Activated T-helper 2 cell treated with anti-CD3 and anti-CD28 coated beads, Interferon-gamma antibody, Interleukin-2, Interleukin-4, amounts not matched to agents 10 μg/mL and 5 μg/mL and 100 μg/mL, durations not matched to agents 14 hours and 24 hours and 36 hours (primary cell): ENCODE measurements at places on chromosomes 12 and 14.

GRCh38 chr14:68389943-68390342 lies 402.9 kb downstream of the ZFP36L1 start:
- no peak overlapping the region for H3K27ac ChIP-seq
- no peaks in the 10 kb centered on the region for H3K4me1 ChIP-seq
- no peaks in the 10 kb centered on the region for H3K27me3 ChIP-seq
- no peak overlapping the region for H3K4me3 ChIP-seq
- no peaks in the 10 kb centered on the region for H3K36me3 ChIP-seq

DNA sequence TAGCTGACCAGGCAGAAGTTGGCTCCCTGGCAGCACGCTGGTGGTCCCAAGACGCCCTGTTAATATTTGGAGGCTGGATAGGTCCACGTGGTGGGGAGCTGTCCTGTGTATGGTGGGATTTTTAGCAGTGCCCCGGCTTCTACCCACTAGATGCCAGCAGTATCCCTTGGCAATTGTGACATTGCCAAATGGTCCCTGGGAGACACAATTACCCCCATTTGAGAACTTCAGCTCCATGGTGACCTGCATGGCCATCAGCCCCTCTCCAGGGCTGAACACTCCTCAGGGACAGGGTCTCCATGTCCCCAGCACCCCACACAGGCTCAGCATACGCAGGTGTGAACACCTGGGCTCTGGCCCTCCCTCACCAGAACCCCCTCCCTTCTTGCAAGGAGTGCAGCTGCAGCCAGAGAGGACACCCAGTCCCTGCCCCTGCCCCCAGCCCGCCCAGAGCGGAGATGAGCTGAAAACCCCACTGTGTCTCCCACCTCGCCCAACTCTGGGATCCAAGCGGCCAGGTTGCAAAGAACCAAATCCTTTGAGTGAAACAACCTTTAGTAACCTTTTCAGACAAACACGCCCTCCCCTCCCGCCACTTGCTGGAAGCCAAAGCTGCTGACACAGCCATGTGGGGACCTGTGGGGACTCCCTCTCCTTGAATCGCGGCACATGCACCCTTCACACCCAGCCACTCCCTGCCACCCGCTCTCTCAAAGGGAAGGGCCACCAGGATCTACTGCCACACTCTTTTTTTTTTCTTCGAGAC lies 120.4 kb downstream of the CALM1 start:
- no peaks in the 10 kb centered on the region for H3K27me3 ChIP-seq
- H3K4me1 ChIP-seq = no peaks in the 10 kb centered on the region
- H3K4me3 ChIP-seq = no peak overlapping the region

DNA sequence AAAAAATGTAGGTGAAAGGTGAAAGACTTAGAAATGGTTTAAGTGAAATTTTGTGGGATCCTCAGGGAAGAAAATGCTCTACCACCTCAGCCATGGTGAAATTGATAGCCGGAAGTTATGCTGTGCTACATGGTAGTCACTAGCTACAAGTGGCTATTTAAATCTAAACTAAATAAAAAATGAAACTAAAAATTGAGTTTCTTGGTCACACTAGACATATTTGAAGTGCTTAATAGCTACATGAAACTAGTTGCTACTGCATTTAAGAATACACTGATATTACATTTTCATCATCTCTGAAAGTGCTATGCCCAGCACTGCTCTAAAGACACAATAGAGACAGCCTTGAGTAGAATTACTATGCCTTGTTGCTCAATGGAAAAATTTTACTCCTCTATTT lies 10.3 kb upstream of the SLCO1B3 start:
- H3K36me3 ChIP-seq = no peaks in the 10 kb centered on the region
- no peaks in the 10 kb centered on the region for H3K27me3 ChIP-seq
- DNase-seq = no peak
- no peak overlapping the region for H3K27ac ChIP-seq
- no peaks in the 10 kb centered on the region for H3K4me1 ChIP-seq
- no peak overlapping the region for H3K4me3 ChIP-seq

DNA sequence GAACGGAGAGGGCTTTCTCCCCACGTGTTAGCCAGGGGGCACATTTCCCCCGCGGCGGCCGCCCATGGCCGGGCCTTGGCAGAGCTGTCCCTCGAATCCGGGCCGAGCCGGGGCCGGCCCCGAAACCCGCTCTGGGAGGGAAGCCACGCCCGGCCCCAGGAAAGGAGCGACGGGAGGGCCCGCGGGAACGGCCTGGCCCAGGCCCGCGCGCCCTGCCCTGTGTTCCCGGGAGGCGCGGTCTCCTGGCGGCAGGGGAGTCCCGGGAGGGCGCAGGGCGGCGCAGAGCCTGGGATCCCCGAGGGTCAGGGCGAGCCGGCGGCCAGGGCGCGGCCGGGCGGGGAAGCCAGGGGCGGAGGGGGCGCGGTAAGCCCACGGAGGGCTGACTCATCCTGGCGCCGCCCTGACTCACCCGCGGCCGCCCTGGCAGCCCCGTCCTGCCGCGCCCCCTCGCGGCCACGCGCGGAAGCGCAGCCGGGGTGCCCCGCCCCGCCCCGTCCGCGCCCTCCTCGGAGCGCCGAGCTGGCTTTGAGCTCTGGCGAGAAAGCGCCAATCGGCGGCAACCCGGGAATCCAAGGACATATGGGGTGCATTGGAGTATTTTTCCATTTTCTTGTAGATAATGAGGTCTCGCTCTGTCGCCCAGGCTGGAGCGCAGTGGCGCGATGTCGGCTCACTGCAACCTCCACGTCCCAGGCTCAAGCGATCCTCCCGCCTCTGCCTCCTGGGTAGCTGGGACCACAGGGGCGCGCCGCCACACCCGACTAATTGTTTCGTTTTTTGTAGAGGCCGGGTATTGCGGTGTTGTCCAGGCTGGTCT lies 31.8 kb upstream of the PLEKHG6 start:
- H3K4me1 ChIP-seq = peaks cover 9% of the 10 kb centered on the region
- H3K36me3 ChIP-seq = no peaks in the 10 kb centered on the region
- H3K27ac ChIP-seq = peak overlapping the region; percentile 73
- peak; percentile 79 for DNase-seq
- H3K27me3 ChIP-seq = peaks cover 44% of the 10 kb centered on the region
- H3K4me3 ChIP-seq = peak overlapping the region; percentile 78

DNA sequence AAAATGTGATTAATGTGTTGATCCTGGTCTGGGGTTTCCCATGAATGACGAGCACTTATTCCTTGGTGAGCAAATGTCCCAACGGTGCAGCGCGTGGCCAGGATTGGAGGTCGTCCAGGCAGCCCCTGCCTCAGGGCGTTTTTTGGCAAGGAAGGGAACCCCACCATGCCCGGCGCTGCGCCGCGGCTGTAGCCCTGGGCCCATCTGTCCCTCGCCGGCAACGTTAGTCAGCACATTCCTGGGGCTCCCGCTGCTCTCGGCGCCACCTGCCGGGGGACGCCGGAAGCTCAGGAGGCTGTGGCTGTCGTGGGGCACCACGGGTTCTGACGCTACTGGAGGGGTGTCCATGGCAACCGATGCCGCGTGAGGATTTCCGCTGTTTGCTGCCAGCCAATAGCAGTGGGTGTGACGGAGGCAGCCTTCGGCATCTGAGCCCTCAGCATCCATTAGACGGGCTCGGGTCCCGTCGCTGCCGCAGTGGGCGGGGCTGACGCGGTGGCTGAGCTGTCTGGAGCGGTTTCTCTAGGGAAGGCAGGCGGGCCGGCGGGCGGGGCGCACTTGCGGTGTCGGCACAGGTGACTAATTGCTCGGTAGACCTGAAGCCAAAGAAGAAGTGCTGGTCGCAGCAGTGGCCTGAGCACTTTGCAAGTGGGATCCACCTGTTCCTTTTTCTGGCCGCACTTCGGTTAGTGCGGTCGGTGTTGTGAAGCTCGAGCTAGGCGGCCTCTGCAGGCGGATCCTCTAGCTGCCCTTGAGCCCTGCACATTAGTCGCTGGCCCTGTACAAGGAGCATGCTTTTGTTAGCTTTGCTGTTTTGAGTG lies 29.5 kb downstream of the RAB35 start:
- peak overlapping the region; percentile 74 for H3K4me3 ChIP-seq
- H3K27ac ChIP-seq = peak overlapping the region; percentile 88
- peak; percentile 100 for DNase-seq
- H3K36me3 ChIP-seq = peaks cover 77% of the 10 kb centered on the region
- no peaks in the 10 kb centered on the region for H3K27me3 ChIP-seq
- peaks cover 28% of the 10 kb centered on the region for H3K4me1 ChIP-seq

DNA sequence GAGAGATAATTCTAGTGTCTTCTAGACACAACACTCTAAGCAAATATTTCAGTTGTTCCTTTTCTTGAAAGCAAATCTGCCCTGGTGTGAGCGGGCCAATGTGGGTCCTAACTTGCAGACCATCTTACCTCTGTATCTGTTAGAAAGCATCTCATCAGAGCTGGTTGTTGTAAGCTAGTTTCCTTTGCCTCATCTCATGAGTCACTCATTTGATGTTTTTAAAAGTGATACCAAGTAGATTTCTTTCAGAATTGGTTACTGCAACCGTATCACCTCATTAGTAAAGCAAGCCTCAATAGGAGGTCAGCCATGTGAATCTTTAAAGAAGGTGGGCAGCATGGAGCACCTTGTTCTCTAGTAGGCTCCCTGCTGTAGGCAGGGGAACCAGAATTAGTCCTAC lies 78.6 kb downstream of the DAAM1 start:
- no peak overlapping the region for H3K4me3 ChIP-seq
- DNase-seq = no peak
- H3K4me1 ChIP-seq = peaks cover 33% of the 10 kb centered on the region
- H3K27me3 ChIP-seq = no peaks in the 10 kb centered on the region

DNA sequence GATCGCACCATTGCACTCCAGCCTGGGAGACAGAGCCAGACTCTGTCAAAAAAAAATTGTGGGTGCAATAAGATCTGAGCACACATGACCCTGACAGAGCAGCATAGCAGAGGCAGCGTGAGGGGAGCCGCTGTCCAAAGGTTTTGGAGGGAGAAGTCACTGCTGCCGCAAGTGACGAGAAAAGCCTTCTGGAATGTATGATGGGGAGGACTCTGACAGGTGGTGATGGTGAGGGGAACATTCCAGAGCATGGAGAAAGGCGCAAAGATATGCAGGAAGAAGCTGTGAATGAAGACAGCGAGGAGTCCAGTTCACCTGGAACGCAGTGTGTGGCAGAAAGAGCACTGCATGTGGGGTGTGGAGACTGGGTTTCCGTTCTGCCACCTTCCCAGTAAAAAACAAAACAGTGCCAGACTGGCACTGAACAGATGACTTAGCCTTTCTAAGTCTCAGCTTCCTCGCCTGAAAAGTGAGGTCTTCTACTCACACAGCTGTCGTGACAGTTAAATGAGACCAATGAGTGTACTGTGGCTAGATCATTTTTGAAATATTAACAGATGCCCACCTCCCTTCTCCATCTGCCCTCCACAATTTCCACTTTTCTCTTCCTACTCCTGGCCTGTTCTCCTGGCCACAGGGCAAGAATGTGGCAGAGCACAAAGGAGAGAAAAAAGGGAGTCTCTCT lies 53.4 kb upstream of the PTHLH start:
- H3K4me3 ChIP-seq = no peak overlapping the region
- no peaks in the 10 kb centered on the region for H3K27me3 ChIP-seq
- no peak for DNase-seq

- H3K27me3 ChIP-seq = no peaks in the 10 kb centered on the region
- peaks cover 44% of the 10 kb centered on the region for H3K36me3 ChIP-seq
- peaks cover 62% of the 10 kb centered on the region for H3K4me1 ChIP-seq
- no peak overlapping the region for H3K4me3 ChIP-seq
These were observed 240.4 kb downstream of the CHST11 start for GRCh38 chr12:104697186-104697585.

GRCh38 chr12:102746963-102747362 lies 170.1 kb downstream of the PAH start:
- H3K36me3 ChIP-seq = no peaks in the 10 kb centered on the region
- no peak for DNase-seq
- H3K4me1 ChIP-seq = no peaks in the 10 kb centered on the region
- H3K27ac ChIP-seq = no peak overlapping the region
- H3K27me3 ChIP-seq = no peaks in the 10 kb centered on the region

DNA sequence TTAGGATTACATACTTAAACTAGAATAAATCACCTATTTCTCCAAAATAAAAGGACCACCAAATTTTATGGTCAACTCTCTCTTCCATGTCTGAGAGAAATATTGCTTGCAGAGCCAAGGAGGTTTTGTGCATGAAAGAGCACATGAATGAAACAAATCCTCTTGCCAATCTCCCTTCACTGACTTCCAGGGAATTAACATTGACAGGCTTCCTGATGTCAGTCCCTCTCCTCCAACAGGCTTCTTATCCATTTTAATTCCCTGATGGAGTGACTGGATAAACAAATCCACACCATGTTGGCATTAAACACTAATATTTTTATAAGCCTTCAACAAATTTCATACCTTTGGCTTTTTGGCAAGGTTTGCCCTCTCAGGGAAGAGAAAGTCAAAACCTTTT lies 45.3 kb upstream of the CNTN1 start:
- no peak for DNase-seq
- H3K4me3 ChIP-seq = no peak overlapping the region
- no peaks in the 10 kb centered on the region for H3K4me1 ChIP-seq
- no peaks in the 10 kb centered on the region for H3K27me3 ChIP-seq
- no peak overlapping the region for H3K27ac ChIP-seq

DNA sequence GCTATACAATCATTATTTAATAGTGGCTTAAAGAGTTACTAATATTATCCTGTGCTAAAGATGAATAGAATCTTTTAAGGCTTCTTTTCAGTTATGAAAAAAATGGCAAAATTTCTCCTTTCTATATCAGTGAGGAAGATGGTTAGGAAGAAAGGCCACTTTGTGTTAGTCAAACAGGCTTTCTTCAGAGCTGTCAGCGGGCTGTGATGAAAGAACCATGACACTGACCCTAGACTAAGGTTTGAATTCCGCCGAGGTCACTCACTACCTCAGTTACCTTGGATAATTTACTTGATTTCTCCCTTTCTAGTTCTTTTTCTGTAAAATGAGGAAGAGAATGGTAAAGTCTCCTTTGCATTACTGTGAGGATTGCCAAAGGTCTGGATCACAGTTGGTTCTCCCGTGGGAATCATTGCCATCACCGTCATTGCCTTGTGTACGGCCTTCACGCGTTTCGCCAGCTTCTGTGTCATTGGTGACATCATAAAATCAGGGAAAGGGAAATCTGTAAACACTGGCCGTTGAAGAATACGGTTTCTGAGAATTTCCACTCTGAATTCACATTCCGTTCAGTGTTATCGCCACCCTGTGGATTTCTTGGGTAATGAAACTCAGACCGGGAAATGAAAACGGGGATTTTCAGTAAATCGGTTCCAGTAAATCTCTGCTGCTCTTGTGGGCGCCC lies 26.7 kb upstream of the YBX3 start:
- H3K4me1 ChIP-seq = peaks cover 10% of the 10 kb centered on the region
- peaks cover 43% of the 10 kb centered on the region for H3K27me3 ChIP-seq
- peak; percentile 60 for DNase-seq
- no peaks in the 10 kb centered on the region for H3K36me3 ChIP-seq
- H3K27ac ChIP-seq = no peak overlapping the region
- H3K4me3 ChIP-seq = peak overlapping the region; percentile 38

- DNase-seq = no peak
- no peaks in the 10 kb centered on the region for H3K27me3 ChIP-seq
- H3K27ac ChIP-seq = no peak overlapping the region
- no peaks in the 10 kb centered on the region for H3K36me3 ChIP-seq
These were observed 129.1 kb downstream of the PTPRB start for GRCh38 chr12:70508178-70508577.

DNA sequence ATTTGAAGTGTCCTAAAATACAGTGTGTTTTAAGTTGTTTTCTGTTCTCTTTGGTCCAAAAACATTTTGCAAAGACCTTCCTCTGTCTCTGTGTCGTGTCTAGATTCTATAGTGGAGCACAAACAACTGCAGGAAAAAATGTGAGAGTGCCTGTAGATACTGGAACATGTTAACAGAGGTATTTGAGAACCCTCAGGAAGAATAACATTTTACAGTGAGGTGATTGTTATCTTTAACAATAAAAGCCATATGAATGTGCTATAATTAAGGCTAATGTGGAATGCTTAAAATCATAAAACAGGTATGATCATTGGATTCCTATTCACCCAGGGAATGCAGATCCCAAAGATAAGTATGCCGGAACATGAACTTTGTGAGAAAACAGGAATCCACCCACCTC lies 98.0 kb downstream of the SAMD4A start:
- H3K27ac ChIP-seq = no peak overlapping the region
- peaks cover 14% of the 10 kb centered on the region for H3K4me1 ChIP-seq
- DNase-seq = no peak
- no peak overlapping the region for H3K4me3 ChIP-seq
- peaks cover 39% of the 10 kb centered on the region for H3K27me3 ChIP-seq
- no peaks in the 10 kb centered on the region for H3K36me3 ChIP-seq
